ENCODE measurements at places on chromosomes 6 and 20.

DNA sequence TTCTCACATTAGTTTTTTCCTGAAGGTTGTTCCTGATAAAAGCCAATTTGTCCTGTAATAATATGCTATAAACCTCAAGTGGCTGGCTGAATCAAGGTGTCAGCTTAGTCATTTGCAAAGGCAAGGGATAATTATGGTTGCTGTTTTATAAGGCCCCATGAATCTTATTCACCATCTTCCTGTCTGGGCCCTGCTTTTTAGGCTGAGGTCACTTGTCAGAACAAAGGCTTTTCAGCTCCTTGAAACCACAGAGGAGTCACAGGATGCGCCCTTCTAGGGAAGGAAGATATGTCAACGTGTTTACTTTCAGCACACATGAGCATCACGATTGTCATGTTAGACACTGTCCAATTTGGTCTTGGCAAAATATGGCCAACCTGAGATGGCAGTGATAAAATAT is 64.8 kb upstream of the NAA20 start:
- no peak for DNase-seq

DNA sequence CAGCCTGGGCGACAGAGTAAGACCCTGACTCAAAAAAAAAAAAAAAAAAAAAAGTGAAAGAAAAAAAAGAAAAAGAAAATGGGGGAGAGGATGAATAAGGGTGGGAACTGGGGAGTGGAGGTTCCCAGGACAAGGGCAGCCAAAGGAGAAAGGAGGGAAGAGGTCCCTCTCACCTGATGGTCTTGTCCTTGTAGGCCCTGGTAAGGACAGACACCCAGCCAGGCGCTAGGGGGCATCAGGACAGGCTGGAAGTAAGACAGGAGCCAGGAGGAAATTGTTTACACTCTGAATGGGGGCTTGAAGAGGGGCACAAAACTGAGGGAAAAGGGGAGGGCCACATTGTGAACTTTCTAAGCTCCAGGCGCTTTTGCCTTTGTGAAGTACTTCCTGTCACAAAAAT is 2.3 kb upstream of the ALDH5A1 start:
- DNase-seq = peak; percentile 50

DNA sequence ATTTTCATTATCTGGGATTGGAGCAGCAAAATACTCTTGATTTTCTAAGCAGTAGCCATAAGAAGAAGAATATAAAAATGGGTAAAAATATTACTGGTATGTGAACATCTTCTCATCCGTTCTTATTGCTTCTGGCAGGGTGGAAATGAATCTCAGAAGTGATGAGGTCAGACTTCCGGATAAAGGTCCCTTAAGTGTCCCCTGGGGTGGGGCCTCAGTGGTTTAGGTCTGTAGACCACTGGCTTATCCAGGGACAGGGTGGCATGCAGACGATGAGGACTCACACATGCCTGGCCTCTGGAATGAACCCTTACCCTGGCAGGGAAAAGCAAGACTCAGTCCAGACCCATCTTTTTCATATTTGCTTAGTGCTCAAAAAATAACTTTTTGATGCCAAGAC is 143.3 kb downstream of the UST start:
- no peak for DNase-seq

- DNase-seq = peak; percentile 63
These were observed 5.2 kb downstream of the NCOA3 start for GRCh38 chr20:47506850-47507249.

- no peak for DNase-seq
These were observed 1.0 kb downstream of the NSFL1C start for GRCh38 chr20:1465470-1466210.

GRCh38 chr6:98839781-98840361 is 5.5 kb downstream of the POU3F2 start:
- peak; percentile 69 for DNase-seq

GRCh38 chr20:53622247-53623133 is 28.9 kb upstream of the ZNF217 start:
- DNase-seq = no peak

DNA sequence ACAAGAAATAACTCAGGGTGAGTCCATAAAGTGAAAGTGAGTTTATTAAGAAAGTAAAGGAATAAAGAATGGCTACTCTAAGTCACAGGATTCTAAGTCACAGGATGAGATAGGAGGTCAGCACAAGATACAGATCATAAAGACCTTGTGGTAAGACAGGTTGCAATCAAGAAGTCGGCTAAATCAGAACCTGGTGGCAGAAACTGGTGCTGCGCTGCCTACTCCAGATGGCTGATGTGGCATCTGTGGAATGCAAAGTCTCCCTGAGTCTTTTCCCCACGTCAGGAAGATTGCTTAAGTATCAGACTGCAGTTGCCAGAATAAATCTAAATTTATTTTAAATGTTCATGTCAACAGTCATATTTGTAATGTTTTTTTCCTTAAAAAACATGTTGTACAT is 10.7 kb upstream of the KCNK15 start:
- DNase-seq = peak; percentile 47

DNA sequence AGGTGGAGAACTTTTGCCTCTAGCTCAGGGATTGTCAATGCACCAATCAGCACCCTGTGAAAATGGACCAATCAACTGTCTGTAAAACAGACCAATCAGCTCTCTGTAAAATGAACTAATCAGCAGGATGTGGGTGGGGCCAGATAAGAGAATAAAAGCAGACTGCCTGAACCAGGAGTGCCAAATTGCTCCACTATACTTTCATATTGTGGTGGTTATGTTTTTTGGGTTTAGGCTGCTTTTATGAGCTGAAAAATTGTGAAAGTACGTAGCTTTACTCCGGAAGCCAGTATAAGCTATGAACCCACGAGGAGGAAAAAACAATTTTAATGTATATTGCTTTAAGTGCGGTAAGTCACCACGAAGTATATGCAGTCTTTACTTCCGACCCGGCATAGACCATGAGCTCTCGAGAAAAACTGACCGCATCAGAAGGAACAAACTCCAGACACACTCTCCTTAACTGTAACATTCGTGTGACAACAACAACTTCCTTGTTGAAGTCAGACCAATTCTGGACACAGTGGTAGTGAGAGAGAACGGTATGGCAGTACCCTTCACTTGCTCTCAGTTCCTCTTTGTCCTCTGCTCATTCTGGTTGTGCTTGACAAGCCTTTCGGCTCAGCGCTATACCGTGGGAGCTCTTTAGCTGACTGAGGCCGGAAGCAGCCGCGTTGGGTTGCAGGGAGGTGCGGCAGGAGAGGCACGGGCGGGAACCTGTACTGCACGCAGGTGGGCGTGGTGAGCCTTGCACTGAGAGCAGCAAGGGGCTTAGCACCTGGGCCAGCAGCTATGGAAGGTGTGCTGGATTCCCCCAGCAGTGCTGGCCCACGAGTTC is 81.9 kb upstream of the E2F3 start:
- DNase-seq = no peak

DNA sequence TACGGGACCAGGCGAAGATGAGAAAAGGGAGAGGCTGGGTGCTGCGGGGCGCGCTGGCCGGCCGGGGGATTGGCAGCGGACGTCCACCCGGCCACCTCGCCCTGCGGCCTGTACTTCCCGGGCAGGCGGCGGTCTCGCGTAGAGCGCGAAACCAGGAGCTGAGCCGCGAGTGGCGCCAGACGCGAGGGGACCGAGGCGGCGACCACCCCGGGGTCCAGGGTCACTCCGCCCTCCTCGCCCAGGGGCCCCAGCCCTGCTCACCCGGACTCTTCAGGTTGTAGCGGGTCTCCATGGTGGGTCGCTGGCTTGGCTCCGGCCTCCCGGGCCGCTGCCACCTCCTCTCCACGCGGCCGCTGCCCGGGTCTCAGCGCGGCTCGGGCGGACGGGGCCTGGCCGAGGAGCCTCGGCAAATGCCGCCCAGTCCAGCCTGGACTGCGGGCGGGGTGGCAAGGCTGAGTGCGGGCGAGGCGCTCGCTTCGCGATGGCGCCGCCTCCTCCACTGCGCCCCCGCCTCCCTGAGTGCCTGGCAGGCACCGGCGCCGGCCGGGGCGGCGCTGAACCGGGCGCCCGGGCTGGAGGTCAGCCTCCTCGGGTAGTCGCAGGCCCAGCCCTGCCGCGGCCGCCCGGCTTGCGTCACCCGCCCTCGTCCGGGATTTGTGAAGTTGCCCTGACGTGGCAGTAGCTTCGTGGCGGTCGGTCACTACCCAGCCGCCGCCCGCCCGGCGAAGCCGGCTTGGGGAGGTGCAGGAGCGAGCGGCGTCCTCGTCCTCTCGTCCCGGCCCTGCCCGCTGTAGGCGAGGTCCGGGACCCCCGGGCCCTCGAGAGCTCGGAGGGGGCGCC is at the start of gene UBE2J1:
Gene UBE2J1, minus strand, starts transcription at position 445 of the 840 bp plus-strand sequence. Its CDS starts 153 bp downstream, at position 292.
- peak; percentile 93 for DNase-seq

Data from neural progenitor cell (in vitro differentiated cells).